Colonic mucosa (tissue), 4 donors: ENCODE measurements at places on chromosomes 6 and 20.

- H3K27ac ChIP-seq = no peak overlapping the region
- H3K4me1 ChIP-seq = no peaks in the 10 kb centered on the region
- no peaks in the 10 kb centered on the region for H3K36me3 ChIP-seq
Measured at GRCh38 chr6:170124836-170125235, 166.0 kb downstream of the DLL1 start.

- no peaks in the 10 kb centered on the region for H3K36me3 ChIP-seq
- H3K4me1 ChIP-seq = no peaks in the 10 kb centered on the region
- no peaks in the 10 kb centered on the region for H3K27me3 ChIP-seq
Measured at GRCh38 chr6:65117817-65118409, 589.1 kb downstream of the EYS start.

- H3K27me3 ChIP-seq = no peaks in the 10 kb centered on the region
- no peak overlapping the region for H3K27ac ChIP-seq
- H3K4me1 ChIP-seq = peaks cover 3% of the 10 kb centered on the region
- no peaks in the 10 kb centered on the region for H3K36me3 ChIP-seq
- DNase-seq = no peak
- no peak overlapping the region for H3K4me3 ChIP-seq
Measured at GRCh38 chr6:40910260-40910893, 128.6 kb downstream of the UNC5CL start.

GRCh38 chr6:137810554-137811120 is 56.4 kb upstream of the TNFAIP3 start:
- no peak overlapping the region for H3K4me3 ChIP-seq
- no peak for DNase-seq
- no peaks in the 10 kb centered on the region for H3K4me1 ChIP-seq

DNA sequence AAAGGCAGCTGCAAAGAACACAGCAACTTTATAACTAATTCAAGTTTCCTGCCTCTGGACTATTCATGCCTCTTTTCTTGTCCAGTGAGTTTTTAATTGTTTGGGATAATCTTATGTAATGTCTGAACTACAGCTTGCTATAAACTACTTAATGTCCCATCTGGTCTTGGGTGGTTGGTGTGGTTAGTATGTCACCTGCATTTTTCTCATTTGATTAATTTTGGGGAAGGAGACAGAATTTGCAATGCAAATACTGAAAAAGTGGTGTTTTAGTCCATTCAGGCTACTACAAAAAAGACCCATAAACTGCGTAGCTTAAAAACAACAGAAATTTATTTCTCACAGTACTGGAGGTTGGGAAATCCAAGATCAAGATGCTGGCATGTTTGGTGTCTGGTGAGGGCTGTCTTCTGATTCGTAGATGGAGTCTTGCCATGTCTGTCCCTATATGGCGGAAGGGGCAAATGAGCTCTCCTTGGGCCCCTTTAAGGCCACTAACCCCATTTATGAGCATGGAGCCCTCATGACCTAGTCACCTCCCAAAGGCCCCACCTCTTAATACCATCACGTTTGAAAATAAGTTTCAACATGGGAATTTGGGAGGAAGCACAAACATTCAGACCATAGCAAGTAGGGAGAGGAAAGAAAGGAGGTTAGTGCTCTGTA is 22.4 kb downstream of the RNF8 start:
- no peak overlapping the region for H3K4me3 ChIP-seq
- H3K27me3 ChIP-seq = no peaks in the 10 kb centered on the region
- no peaks in the 10 kb centered on the region for H3K36me3 ChIP-seq
- H3K4me1 ChIP-seq = no peaks in the 10 kb centered on the region
- no peak overlapping the region for H3K27ac ChIP-seq

DNA sequence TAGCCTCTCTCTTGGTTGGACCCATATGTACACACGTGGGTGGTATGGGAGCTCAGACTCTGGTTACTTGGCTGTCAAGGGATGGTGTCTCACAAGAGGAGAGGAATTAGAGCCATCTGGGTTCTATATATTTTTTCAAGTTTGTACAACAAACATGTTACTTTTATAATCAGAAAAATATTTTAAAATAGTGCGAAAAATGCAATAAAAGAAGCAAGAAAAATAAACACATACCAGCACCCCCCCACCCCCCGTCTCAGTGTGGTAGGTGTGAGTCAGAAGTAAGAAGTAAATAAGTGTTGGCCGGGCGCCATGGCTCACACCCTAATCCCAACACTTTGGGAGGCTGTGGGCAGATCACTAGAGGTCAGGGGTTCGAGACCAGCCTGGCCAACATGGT is 2.1 kb upstream of the TIAM2 start:
- H3K36me3 ChIP-seq = no peaks in the 10 kb centered on the region
- no peak overlapping the region for H3K27ac ChIP-seq
- H3K4me3 ChIP-seq = no peak overlapping the region
- H3K27me3 ChIP-seq = peaks cover 15% of the 10 kb centered on the region
- no peak for DNase-seq
- H3K4me1 ChIP-seq = no peaks in the 10 kb centered on the region

DNA sequence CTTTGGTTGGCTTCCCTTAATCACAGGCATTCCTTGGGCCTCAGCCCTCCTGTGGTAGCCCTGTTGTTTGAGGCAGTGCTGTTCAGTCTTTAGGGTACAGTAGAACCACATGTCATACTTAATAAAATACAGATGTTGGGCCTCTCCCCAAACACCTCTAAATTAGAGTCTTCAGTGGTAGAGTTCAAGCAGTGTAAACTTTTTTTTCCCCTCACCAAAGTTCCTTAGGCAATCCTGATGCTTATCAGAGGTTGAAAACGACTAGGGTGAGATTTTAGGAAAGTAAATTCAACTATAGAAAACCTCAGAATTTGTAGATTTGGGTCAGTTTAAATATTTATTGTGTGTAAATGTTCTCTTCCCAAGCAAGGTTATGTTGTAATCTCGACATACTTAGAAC is 44.6 kb downstream of the BLTP3A start:
- no peak overlapping the region for H3K4me3 ChIP-seq
- DNase-seq = no peak
- no peak overlapping the region for H3K27ac ChIP-seq
- H3K36me3 ChIP-seq = no peaks in the 10 kb centered on the region

DNA sequence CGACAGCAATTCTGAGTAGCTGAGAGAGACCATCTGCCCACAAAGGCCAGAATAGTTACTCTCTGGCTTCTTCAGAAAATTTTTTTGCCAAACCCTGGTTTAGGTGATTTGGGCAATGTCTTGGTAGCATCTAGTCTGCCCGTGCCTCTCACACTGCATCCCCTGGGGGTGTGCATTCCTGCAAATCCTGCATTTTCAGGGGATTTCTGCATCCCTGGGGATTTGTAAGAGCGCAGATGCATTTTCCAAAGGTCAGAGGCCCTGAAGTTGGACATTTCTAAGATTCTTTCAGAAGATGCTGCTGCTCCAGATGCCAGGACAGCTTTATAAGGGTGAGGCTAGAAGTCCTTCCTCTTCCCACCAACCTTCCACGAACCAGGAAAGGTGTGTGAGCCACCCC is 4.0 kb downstream of the CST9 start:
- no peaks in the 10 kb centered on the region for H3K4me1 ChIP-seq
- no peaks in the 10 kb centered on the region for H3K36me3 ChIP-seq
- no peak for DNase-seq
- H3K27me3 ChIP-seq = no peaks in the 10 kb centered on the region
- no peak overlapping the region for H3K27ac ChIP-seq

- peaks cover 9% of the 10 kb centered on the region for H3K4me1 ChIP-seq
- H3K4me3 ChIP-seq = no peak overlapping the region
- no peaks in the 10 kb centered on the region for H3K36me3 ChIP-seq
- peak; percentile 24 for DNase-seq
- H3K27me3 ChIP-seq = no peaks in the 10 kb centered on the region
Measured at GRCh38 chr6:35737413-35738211, 780 bp downstream of the ARMC12 start.
